Stimulated activated CD4-positive, alpha-beta T cell treated with anti-CD3 and anti-CD28 coated beads, TNF-alpha, amount 100 ng/mL, for 24 hours (primary cell): ENCODE measurements at places on chromosomes 12 and 14.

DNA sequence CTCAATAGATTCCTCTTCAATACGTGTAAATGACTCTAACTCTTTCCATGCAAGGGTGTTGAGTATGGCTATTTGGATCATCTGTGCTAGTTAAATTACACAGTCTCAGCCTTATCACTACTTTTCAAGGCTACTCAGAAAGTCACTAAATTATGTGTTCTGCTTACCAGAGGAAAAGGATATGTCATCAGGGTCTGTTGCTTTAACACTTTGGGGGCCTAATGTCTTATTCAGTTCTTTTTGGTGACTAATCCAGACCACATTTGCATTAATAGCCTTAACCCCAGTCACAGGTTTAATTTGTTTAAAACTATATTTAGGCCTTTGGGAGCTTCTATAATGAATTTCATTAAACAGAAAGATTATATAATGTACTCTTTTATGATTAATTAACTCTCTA is 649.3 kb downstream of the RPS29 start:
- no peak for DNase-seq

DNA sequence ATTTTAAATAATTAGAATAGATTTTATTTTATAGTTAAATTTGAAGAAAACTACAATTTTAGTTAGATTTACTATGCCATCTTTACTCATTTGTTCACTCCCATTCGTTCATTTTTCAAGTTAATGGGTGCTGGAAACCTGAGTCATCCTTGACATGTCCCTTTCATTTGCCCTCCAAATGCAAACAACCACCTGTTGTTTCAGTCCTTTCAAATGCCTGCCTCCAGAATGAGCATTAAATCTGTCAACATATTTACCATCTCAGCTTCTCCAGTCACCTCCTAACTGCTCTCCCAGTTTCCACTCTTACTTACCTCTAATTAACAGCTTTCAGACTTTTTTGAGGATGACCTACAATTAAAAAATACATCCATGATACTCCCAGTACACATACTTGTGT is 375.5 kb downstream of the RAD51B start:
- no peak for DNase-seq

GRCh38 chr12:76117067-76117691 is 32.7 kb upstream of the NAP1L1 start:
- DNase-seq, result no peak

GRCh38 chr14:67941456-67942018 is 122.0 kb downstream of the RAD51B start:
- no peak for DNase-seq

GRCh38 chr14:105123981-105124765 is 44.4 kb downstream of the JAG2 start:
- DNase-seq, result no peak

- no peak for DNase-seq
Measured at GRCh38 chr12:116400636-116401372, 123.3 kb upstream of the MED13L start.

DNA sequence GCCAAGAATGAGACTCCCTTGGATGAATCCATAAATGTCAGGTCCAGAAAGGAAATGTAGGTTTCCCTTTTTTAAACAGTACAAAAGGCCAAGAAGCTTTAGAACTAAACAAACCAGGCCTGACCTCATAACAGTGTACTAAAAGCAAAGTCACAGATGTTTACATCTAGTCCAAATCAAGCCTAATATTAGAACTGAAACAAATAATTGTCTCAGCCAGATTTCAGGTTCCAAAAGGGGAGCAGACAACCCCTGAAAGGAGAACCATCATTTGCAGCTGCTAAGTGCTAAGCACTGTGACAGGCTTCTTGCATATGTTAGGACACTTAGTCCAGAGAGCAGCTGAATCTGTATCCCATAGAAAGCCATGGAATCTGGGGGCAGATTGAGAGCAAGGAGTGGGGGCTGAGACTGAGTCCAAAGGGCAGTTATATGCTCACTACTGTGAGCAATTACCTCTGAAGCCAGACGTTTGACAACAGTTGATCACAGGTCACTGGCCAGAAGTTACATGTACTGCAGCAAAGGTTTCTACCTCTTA is 90.1 kb downstream of the STXBP6 start:
- DNase-seq, result no peak

DNA sequence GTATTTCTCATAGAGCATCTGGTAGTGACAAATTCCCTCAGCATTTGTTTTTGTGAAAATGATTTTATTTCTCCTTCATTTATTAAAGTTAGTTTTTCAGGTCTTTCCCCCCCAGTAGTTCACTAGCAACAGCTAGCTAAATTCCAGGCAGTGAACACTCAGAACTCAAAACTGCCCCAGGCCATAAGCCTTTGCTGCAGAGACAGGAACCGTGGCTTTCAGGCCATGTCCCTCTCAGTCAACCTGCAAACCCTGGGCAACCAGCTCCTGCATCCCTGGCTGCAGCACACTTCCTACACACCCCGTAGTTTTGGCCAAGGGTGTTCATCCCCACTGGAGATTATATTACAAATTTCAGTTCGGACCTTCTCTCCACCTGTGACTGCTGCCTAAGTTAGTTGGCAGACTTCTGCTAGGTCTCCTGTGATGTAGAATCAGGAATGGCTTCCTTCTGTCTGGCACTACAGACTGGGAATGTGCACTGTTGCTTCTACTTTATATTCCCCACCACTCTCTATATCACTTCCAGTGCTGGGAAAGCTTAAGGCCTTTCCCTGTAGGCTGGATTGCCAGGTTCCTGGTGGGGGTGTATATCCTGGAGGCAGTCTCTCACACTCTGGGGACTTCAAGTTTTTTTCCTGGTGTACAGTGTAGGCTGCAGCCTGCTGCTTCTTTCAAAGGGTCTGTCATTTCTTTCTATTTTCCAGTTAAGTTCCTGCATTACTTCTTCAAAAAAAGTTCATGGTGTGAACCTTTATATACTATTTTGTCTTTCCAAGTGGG is 924.4 kb upstream of the LRFN5 start:
- DNase-seq, result no peak

DNA sequence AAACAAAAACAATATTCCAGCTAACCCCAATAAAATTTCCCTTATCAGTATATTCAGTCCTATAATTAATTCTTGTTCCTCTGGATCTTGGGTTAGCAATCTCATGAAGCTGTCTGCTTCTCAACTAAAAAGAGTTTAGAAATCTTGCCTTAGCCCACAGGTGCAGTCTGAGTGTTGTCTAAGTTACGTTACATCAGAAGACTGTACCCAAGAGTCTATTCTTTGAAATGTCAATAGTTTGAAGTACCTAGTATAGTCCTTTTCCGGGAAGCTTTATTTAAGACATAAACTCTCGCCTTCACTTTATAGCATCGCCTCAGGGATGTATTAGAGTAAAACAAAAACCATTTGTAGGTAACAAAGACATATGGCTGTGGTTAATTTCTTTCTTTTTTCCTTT is 465.1 kb downstream of the FUT8 start:
- no peak for DNase-seq

DNA sequence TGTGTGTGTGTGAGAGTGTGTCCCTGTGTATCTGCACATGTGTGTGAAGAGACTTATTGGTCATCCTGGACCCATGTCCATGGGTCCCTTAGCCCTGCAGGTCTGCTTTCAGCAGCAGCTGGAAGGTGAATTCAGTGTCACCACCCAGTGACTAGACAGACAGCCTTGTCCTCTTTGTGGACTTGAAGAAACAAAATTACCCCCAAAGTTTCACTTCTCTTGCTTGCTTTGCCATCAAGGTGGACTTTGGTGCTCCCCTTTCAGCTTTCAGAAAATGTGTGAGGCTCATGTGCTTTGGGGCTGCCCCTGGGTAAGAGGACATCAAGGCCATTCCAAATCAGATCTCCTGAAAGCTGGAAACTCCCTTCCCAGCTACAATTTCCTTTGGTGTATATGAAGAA is 1063.8 kb downstream of the BCL11B start:
- no peak for DNase-seq

DNA sequence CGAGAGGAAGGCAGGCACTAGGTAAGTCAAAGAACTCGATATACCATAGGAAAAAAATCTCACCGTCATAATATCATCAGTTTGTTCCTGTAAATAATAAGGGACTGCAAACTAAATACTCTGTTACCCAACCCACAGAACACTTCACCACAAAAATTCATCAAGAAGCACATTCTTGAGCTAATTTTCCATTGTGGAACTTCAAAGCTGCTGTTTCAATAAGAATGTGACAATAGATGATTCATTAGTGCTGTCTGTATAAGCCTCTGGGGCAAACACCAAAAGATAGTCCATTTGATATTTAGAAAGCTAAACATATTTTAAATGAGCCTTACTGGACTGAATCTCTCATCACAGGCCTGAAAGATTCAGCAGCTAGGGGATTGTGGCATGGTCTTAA is 219.4 kb downstream of the KSR2 start:
- DNase-seq, result no peak

- DNase-seq, result no peak
Measured at GRCh38 chr12:24818351-24818750, 130.6 kb downstream of the BCAT1 start.

- DNase-seq, result no peak
Measured at GRCh38 chr14:80805136-80805535, 136.4 kb downstream of the CEP128 start.

DNA sequence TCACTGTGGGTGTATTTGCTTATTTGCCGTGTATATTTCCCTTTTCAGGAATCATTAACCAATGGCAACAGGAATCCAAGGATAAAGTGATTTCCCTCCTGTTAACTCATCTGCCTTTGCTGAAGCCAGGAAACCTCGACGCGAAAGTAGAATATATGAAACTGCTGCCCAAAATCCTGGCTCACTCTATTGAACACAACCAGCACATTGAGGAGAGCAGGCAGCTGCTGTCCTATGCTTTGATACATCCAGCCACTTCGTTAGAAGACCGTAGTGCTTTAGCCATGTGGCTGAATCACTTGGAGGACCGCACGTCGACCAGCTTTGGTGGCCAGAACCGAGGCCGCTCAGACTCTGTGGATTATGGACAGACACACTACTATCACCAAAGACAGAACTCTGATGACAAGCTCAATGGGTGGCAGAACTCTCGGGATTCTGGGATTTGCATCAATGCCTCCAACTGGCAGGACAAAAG is 135.1 kb downstream of the SAMD4A start:
- DNase-seq, result no peak

GRCh38 chr12:124492879-124493808 is 74.3 kb downstream of the NCOR2 start:
- DNase-seq, result no peak

- no peak for DNase-seq
Measured at GRCh38 chr14:61145903-61146481, 135.1 kb downstream of the TMEM30B start.

DNA sequence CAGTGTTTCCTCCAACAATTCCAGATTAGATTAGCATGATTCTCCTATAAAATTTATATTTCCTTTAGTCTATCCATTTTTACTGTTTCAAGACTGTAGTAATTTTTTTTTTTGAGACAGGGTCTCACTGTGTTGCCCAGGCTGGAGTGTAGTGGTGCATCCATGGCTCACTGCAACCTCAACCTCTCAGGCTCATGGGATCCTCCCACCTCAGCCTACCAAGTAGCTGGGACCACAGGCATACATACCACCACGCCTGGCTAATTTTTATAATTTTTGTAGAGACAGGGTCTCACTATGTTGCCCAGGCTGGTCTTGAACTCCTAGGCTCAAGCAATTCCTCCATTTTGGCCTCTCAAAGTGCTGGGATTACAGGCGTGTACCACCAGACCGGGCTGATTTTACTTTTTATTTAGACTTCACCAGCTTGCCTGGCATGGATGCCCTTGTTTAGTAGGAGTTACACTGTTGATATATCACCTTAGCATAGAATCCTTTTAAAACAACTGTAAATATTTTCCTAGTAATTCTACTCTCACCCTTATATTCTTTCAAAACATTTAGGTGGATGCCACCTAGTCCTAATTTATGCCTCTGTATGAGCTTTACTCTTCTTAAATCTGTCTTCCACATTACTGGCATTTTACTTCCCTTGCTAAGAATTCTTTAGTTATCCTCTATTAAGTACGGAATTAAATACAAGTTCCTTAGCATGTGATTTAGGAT is 55.8 kb upstream of the LIMA1 start:
- DNase-seq, result no peak

DNA sequence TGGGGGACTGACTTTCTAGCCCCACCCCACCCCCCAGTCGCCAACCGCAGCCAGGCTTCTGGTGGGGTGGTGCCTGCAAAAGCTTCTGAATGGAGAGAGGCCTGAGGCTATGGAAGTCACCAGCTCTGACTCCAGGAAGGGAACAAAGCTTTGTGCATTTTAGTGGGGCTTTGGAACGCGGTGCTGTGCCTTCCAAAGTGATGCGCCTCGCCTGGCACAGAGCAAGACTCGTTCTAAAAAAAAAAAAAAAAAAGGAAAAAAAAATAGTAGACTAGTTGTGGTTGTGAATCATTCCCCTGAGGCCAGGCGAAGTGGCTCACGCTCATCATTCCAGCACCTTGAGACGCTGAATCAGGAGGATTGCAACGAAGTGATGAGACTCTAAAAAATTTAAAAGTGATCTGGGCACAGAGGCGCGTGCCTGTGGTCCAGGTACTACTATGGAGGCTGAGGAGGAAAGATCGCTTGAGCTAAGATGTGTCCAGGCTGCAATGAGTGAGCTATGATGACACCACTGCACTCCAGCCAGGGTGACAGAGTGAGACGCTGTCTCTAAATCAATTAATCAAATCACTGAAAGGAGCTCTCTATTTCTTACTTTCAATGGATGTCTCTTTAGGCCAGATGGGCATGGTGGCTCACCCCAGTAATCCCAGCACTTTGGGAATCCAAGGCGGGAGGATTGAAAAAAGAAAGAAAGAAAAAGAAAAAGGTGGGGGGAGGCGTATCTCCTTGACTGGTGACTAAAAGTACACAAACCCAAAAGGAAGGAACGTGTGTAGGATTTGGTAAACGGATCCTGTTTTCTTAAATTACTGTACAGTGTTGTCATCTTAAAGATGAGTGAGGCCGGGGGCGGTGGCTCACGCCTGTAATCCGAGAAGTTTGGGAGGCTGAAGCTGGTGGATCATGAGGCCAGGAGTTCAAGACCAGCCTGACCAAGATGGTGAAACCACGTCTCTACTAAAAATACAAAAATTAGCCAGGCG is 259.6 kb upstream of the ALG10B start:
- no peak for DNase-seq

DNA sequence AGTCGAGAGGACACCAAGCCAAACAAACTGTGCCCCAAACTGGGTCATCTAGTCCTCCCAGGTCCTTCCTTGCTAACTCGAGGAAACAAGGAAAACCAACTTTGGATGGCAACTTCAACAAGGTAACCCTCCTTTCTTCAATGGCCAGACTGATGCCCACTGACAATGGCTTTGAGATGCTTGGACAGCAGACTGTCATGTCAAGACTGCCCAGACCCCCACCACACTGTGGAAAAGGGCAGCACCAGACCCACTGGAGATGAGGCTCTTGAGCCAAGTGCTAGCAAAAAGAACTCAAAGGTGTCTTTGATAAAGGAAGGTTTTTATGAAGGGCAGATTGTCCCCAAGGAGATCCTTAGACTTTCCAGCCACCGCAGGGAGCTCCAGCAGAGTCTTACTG is 9.0 kb upstream of the CDH24 start:
- no peak for DNase-seq

- no peak for DNase-seq
Measured at GRCh38 chr12:77685112-77685511, 145.6 kb upstream of the NAV3 start.

GRCh38 chr12:67797753-67798152 is 149.2 kb downstream of the DYRK2 start:
- DNase-seq, result no peak

GRCh38 chr14:73851000-73851399 is 631 bp upstream of the PTGR2 start:
- no peak for DNase-seq
